Brain (organoid and tissue), 16 donors: ENCODE measurements at places on chromosomes 5 and 9.
A peak's percentile ranks its signal among the peaks of the same experiment; 100 is the strongest.

DNA sequence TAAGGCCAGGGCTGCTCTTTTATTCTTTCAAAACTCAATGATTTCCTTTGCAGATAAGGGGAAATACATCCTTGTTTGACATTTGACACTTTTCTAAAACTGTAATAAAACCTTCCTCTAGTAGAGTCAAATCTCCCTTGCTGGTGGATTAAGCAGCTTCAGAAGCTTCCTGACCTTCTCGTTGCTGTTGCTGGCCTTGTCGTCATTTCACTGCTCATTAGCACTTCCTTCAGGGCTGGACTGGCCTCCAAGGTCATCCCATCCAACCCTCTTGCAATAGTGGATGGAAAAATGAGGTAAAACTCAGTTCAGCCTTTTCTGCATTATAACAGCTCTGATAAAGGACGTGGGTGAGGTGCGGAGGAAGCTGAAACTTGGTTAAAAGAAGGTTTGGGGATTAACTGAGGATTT, 1.1 kb upstream of the ADAMTSL1 start:
- DNase-seq: peak; percentile 51

DNA sequence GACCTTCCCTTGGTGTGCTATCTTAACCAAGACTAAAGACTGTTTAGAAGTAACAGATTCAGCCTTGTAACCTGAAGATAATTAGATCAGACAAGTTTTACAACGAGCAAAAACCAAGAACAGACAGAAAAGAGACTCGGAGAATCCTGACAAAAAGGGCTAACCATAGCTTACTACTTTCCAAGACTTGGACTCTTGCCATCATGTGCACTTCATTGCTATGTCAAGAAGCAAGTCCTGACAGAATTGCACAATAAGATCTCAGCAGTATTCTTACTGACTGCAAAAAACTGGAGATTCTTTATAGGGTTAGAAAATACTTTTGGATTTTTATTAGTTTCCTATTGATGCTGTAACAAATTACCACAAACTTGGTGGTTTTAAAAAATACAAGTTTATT, 1539.0 kb upstream of the NUDT12 start:
- peak; percentile 37 for DNase-seq

GRCh38 chr5:131942016-131942415, 3.4 kb downstream of the MEIKIN start:
- DNase-seq: no peak

GRCh38 chr5:112201141-112201540, 217.9 kb downstream of the EPB41L4A start:
- peak; percentile 12 for DNase-seq

GRCh38 chr9:89594811-89595550, 9.8 kb upstream of the GADD45G start:
- no peak for DNase-seq
